ENCODE measurements at places on chromosomes 1 and 21.

- no peak for DNase-seq
Measured at GRCh38 chr1:20586953-20587660, 1.8 kb upstream of the CDA start.

DNA sequence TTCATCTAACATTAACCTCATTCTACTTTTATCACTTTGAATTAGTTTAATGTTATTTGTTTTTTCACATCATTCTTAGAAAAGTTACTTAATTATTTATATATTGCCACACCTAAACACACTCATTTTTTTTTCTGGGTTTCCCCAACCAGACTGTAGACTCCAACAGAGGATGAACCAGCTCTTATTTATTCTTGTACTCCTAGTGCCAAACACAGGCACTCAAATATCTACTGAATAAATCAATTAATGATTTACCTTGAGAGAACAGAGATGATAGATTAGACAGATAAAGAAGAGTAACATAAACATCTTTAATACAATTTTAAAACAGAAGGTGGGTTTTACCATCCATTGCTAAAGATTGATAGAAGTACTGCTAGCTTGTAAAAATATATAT is 35.6 kb downstream of the EGLN1 start:
- no peak for DNase-seq

GRCh38 chr1:174074757-174075156 is 52.6 kb upstream of the RC3H1 start:
- no peak for DNase-seq

DNA sequence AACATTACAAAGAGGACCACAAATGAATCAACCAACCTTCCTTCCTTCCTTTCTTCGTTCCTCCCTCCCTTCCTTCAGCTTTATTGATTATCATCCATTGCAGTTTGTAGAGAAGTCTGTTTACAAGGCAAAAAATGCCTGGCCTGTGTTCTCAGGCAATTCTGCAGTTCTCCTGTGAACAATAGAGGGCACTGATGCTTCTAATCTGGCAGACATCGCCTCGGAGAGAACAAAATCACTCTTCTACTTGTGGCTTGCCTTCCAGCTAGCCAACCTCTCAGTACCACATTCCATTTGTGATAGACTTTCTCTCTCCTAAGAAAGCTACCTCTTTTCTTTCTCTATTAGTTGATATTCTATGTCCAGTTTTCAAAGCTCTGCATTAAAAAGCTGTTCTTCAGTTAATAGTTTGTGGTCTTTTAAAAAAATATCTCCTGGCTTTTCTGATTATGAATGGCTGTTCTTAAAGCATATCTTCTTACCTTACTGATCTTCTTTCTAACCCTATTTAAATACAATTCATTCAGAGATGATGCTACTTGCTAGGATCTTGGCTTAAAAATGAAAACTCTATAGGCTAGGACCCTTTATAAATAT is 26.9 kb upstream of the ESRRG start:
- peak; percentile 42 for DNase-seq

DNA sequence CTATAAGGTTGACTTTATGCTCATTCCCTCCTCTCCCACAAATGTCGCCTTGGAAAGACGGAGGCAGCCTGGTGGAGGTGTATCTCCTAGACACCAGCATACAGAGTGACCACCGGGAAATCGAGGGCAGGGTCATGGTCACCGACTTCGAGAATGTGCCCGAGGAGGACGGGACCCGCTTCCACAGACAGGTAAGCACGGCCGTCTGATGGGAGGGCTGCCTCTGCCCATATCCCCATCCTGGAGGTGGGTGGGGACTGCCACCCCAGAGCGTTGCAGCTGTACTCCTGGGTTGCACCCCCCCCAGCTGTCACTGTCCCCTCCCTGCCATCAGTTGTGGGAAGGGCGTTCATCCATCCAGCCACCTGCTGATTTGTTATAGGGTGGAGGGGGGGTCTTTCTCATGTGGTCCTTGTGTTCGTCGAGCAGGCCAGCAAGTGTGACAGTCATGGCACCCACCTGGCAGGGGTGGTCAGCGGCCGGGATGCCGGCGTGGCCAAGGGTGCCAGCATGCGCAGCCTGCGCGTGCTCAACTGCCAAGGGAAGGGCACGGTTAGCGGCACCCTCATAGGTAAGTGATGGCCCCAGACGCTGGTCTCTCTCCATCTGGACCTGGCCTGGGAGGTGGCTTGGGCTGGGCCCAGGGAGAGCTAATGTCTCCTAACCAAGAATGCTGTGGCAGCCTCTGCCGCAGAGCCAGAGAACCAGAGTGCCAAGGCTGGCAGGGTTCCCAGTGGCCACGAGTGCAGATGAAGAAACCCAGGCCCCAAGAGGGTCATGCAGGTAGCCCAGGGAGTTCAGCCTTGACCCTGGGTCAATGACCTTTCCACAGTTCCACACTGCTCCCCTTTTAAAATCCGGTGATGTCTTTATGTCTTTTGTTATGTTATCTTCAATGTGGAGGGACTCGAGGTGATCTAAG is 13.1 kb downstream of the PCSK9 start:
- DNase-seq, result no peak

- peak; percentile 20 for DNase-seq
Measured at GRCh38 chr1:186139701-186140100, 235.4 kb downstream of the TPR start.

GRCh38 chr21:17673261-17674020 is 60.7 kb upstream of the BTG3 start:
- DNase-seq, result no peak

DNA sequence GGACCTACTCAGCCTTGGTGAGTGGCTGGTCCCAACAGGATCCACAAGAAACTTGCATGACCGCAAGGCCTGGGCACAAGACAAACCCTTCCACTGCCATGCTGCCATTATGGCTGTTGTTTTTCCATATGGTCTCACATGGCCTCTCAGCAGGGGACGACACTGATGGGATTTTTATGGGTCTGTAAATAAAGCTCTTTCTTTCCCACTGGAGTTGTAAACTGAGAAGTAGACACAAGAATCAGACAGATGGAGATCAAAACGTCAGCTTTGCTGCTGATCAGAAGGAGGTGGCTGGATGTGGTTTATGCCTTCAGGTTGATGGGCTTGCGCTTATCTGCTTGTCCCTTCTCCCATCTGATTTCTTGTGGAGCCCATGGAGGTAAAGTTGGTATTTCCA is 138.1 kb upstream of the KCNJ6 start:
- no peak for DNase-seq

GRCh38 chr21:44911384-44912157 is 9.1 kb downstream of the ITGB2 start:
- DNase-seq, result no peak

DNA sequence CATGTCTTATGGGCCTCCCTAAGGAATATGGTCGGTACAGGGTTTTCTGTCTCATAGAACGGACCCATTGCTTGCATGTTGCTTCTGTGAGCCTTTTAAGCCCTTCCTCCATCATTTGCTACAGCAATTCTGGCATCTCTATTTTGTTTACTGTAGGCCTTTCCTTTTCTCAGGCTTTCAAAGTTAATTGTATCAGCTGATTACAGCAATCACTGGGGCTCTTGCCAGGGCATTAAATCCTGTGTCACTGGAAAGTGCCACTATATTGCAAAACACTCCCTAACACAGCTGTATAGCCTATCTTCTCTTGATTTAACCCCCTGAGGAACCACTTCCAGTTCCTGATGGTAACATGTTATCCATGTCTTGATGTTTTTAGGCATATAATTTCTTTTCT is 156.5 kb downstream of the PDE4B start:
- DNase-seq, result no peak

DNA sequence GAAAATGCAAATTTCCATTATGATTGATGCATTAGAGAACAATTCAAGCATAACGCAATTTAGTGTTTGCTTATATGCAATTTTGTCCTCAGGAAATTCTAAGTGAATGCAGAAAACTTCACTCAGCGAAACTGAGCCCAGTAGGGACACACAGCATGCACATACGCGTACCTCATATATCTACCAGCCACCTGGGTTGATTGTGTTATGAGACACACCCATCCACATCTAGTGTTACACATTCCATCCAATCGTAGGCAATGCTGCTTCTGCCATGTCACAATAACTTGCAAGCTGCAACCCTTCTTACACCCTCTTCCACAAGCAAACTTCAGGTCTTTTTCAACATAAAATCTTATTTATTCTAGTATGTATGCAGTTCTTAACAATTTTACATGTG is 312.9 kb downstream of the HHAT start:
- DNase-seq, result no peak

- DNase-seq, result no peak
Measured at GRCh38 chr21:29520171-29520570, 221.4 kb downstream of the BACH1 start.

Data from non-pigmented ciliary epithelial cell (primary cell).